ENCODE measurements at places on chromosomes 11 and 22. TPM values are rescaled to one million over a fixed set of nuclear protein-coding genes. Genes with fewer than 3 reads are reported as not detected.
A peak's percentile ranks its signal among the peaks of the same experiment; 100 is the strongest.

- DNase-seq, result no peak
Measured at GRCh38 chr11:441043-441417, 781 bp downstream of the ANO9 start.

DNA sequence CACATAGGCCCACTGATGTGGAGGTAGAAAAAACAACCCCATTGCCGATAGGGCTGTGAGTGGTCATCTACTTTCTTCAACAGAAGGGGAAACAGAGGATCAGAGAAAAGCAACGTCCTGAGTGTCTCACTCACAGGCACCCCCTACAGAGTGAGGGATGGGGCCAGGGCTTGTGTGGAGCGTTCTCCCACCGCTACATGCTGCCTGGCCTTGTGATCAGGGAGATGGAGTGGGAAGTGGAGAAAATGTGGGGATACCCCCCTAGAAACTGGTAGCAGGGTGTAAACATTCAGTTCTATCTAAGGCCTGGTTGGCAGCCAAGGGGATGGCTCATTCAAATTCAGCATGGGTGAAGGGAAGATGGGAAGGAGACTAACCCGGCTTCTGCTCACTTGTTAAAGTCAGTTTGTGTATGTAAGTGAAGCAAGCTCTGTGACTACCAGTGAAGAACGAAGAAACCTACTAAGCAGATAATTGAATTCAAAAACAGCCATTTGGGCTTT is 73.0 kb upstream of the NAV2 start:
- DNase-seq, result no peak

GRCh38 chr22:46764140-46764680 is 1.8 kb downstream of the TBC1D22A start:
- no peak for DNase-seq

GRCh38 chr11:117319214-117319840 is 3.3 kb upstream of the BACE1 start:
- no peak for DNase-seq

DNA sequence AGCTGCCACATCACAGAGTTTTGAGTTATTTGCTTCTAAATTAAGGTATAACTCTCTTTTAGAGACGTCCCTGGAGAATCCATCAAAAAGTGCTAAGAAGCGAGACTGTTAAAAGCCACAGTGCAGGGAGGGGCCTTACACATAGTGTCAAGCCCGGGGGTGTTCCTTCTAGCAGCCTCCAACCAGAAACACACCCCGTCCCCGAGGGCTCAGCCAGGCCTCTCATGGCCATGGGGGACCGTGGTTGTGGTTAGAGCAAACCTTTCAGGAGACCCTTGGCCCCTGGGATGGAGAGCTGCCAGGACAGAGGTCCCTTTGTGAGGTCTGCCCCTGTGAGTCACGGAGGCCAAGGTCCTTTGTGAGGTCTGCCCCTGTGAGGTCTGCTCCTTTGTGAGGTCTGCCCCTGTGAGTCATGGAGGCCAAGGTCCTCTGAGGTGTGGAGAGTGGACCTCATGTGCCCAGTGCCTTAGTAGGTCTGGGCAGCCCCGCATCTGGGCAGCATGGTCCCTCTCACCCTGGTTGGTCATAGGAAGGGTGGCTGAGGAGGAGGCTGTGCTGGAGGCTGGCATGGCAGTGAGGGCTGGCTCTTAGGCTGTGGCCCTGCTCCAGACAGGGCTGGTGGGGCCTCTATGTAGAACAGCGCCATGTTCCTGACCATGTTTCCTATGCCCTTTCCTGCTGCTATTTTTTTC is 5.4 kb downstream of the GNAZ start:
- DNase-seq, result no peak

DNA sequence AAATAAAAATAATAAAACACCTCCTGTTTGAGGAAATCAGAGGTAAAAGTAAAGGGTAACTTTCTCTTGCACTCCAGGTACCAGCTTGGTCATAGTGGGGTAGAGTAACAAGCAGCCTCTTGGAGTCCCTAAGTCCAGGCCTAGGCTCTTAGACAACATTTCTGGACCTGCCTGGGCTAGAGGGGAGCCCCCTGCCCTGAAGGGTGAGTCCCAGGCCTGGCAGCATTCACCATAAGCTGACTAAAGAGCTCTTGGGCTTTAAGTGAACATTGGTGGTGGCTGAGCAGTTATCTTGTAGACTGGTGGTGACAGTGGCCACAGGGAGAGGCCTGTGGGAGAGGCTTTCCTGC is 18.6 kb upstream of the OR56A3 start:
- DNase-seq, result no peak

- DNase-seq, result no peak
Measured at GRCh38 chr22:37842015-37842793, 1.9 kb downstream of the ANKRD54 start.

GRCh38 chr11:62306227-62306626 is 7.4 kb upstream of the SCGB1D4 start:
- DNase-seq, result no peak

DNA sequence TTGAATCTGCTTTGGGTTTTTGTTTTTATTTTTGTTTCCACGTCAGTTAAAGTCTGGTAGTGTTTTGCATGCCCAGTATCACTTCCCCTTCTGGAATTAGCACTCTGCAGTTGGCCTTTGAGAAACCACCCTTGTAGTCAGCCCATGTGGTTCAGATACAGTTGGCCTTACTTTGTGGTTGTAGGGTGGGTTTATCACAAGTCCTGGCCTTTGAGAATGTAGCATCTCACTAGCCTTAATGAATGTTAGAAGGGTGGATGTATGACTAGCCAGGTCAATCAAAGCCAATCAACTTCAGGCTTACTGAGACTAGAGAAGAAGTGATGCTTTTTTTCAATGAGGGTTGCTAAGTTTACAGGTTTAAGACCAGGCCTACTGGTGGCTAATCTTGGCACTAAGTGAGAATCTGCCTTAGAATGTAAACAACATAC is 19.8 kb downstream of the ARL14EP start:
- DNase-seq, result no peak

DNA sequence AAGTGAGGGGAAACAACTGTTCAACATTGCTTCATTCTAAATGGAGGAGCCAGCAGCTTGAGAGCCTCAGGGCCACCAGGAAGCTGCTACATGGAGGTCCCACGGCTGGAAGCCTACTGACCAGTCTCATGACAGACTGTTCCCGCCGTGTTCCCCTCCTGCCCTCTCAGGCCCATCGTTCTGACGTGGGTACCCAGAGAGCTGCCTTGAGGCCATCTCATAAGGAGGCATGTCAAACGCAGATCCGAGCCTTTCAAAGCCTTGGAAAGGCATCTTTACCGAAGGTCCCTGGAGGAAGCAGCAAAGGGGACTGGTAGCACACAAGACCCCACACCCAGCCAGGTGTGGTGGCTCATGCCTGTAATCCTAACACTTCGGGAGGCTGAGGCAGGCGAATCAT is 8.3 kb upstream of the ARHGEF17 start:
- DNase-seq, result no peak

GRCh38 chr11:8018484-8019313 is 31.6 kb downstream of the EIF3F start:
- DNase-seq, result peak; percentile 82

- DNase-seq, result no peak
Measured at GRCh38 chr22:37300551-37301017, 18.3 kb downstream of the CYTH4 start.

DNA sequence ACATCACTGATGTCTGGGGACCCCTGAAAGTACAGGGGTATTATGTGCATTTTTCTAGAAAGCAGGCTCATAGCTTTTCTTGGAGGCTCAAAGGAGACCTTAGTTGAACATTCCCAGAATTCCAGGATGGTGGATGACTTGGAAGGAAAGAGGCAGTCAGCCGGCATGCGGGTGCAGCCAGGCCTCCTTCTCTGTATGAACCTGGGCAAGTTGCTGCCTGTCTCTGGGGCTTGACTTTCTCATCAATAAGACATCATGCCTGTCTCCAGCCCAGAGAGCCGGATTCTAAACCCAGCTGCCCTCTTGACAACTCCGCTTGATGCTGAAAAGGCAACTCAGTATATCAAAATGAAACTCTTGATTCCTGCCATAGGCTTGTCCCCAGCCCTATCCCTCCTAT is 12.6 kb downstream of the MS4A15 start:
- DNase-seq, result no peak

DNA sequence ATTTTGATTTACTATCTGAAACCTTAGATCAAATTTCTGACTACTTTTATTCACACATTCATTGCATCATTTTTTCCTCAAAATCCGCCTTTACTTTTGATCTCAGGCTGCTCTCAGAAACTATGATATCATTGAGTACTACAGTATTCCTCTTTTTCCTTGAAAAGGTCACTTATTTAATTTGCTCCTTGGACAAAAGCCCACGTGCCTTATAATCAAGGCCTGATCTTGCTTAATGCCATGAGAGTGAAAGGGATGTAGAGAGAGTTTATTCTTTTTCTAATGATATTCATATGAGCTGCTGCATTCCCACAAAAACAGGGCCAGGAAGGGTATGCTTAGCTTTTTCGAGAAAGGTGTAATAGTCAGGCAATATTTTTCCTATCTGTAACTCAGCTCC is 327.0 kb downstream of the ETS1 start:
- DNase-seq, result no peak

- peak; percentile 31 for DNase-seq
Measured at GRCh38 chr11:65445604-65446445, 23.2 kb downstream of the NEAT1 start.

DNA sequence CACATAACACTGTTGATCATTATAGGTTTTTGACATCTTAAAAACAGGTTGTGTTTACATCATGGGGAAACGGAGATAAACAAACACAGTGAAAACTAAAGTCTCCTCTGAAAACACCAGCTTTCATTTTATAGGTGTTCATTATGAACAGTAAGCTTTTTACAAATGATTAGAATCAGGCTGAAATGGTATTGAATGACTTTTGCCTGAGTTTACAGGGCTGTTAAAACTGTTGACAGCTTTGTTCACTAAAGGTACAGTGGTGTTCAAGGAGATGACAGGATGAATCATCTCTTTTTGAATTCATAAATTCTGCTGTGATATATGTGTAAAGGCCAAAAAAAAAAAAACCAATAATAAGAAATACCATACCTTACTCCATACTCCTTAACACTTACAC is 184.6 kb upstream of the CNTN5 start:
- no peak for DNase-seq

DNA sequence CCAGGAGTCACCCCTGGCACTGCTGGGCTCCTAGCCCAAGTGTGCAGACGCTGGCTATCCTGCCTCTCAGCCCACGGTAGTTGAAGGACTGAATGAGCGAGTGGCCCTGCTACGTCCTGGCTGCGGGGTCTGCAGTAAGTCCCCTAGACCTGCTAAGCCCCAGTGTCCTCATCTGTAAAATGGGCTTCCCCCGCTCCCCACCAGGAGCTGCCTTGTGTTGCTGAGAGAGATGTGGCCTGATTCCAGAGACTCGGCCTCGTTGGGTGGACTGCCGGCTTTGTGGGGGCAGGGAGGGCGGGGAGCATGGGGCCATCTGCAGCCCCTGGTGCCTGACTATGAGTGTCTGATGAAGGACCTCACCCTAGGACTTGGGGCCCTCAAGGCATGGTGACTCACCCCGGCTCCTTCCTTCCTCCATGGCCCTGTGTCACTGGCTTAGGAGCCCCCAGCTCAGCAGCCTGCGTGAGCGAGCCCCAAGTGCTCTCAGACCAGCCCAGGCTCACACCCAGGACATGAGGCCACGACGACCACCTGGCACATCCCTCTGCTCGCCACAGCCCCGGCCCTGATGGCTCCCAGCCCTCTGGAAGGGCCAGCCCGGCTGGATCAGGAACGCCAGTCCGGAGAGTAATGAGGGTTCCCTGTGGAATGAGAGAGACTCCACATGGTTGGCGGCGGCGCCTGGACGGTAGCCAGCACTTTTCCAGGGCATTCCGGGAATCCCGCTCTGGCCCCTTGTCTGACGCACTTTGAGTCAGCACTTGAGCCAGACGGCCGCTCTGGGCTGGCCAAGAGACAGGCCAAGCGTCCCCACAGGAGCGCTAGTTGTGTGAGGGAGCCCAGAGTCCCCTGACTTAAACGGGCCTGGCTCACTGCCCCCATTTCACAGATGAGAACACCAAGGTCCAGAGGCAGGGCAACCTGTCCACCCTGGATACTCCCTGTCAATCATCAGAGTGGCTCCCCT is 50.5 kb upstream of the SHISAL1 start:
- DNase-seq, result peak; percentile 92

DNA sequence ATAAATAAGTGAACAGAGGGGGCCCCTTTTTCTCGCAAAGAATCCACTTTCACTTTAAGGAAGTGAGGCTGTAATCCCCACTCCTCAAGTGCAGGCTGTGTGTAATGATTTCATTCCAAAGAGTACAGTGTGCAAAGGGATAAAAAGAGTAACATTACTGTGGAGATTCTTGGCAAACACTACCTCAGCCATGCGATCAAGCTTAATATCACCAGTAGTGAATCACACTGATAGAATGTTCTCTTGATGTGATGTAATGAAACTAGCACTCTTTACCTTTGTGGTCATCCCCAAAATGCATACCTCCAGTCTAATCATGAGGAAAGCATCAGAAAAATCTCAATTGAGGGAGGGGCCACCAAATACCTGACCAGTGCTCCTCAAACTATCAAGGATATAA is 246.1 kb upstream of the CHORDC1 start:
- DNase-seq, result no peak

DNA sequence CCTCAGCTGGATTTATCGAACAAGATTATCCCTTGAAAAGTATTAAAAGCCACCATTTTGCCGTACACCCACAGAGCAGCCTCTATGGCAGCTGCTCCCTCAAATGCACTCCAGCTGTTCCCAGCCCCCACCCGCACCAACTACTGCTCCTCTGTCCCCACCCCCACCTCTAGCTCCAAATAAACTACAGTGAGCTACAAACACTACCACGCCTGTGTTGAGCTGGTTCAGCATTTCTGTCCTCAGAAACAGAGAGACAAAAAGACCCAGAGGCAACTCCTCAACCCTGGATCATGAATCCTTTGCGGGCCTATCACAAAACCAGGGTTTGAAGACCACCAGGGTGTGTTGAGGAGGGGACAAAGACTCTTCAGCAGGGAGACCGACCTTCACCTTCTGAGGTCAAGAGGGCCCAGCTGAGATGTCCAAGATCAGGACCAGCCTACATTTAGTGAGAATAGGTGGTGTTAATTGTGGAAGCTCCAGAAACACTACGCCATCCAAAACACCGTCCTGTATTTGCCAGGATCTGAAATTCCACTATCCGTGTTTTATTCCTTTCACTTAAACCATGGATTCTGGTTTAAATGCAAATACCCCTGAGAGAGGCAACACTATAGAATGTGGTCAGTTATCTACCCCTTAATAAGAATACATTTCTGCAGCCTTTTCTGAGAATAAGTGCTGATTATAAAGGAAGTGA is 195.9 kb downstream of the DSCAML1 start:
- DNase-seq, result no peak

CD3D gene
- total RNA-seq, result 1.7 TPM

SLN gene
- not detected for total RNA-seq

HTR3A gene
- 0.21 TPM for total RNA-seq

HBD gene
- not detected for total RNA-seq

MMP7 gene
- 40.5 TPM for total RNA-seq

TRIM29 gene
- 6.4 TPM for total RNA-seq

FXYD2 gene
- total RNA-seq, result 7.9 TPM

Data from uterus (tissue), 4 donors.